Lung (tissue), 17 donors: ENCODE measurements at places on chromosomes 4 and X. TPM values are rescaled to one million over a fixed set of nuclear protein-coding genes. Genes with fewer than 3 reads are reported as not detected.

KDM5C gene
- 112 TPM for total RNA-seq

TLR7 gene
- total RNA-seq, result 3.5 TPM

GRCh38 chr4:105196523-105197145 is 50.0 kb downstream of the TET2 start:
- H3K27ac ChIP-seq, result no peak overlapping the region
- H3K4me3 ChIP-seq, result no peak overlapping the region
- peaks cover 2% of the 10 kb centered on the region for H3K4me1 ChIP-seq
- no peaks in the 10 kb centered on the region for H3K27me3 ChIP-seq

- no peaks in the 10 kb centered on the region for H3K4me1 ChIP-seq
- H3K27me3 ChIP-seq, result no peaks in the 10 kb centered on the region
- H3K4me3 ChIP-seq, result no peak overlapping the region
- H3K27ac ChIP-seq, result no peak overlapping the region
Measured at GRCh38 chrX:117998171-117998570, 118.4 kb downstream of the KLHL13 start.
